ENCODE measurements at places on chromosomes 6 and 20.

- DNase-seq, result no peak
Measured at GRCh38 chr20:10919396-10920140, 245.8 kb upstream of the JAG1 start.

DNA sequence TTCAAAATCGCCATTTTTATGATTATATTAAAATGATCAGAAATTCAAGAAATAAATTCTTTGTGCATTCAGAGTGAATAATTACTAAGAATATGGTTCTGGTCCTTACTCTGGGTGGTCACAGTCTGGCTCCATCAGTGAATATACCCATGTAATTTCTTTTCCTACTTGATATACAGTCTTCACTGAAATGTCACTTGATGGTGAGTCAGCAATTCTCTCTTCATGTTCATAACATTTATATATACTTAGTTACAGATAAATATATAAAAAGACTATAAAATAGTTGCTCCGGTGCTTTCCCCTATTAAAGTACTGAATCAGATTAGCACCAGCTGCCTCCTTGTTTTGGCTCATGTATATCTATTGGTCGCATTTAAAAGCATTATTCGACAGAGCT lies 56.4 kb upstream of the MTRF1L start:
- no peak for DNase-seq

- peak; percentile 54 for DNase-seq
Measured at GRCh38 chr20:37231947-37232630, 29.5 kb downstream of the GHRH start.

DNA sequence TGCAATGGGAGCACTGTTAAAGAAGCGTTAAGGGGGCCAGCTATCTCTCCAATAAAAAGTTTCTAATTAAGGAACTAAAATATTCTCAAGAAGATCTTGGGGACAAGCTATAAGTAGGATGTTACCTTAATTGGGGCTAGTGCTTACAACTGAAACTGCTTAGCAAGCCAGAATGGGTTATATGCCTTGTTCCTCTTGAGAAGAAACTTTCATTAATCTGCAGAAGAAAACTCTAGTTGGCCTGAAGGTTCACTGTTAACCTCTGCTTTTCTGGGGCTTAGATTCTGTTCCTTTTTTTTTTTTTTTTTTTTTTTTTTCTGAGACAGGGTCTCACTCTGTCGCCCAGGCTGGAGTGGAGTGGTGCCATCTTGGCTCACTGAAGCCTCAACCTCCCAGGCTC lies 82.2 kb downstream of the BACH2 start:
- no peak for DNase-seq

- no peak for DNase-seq
Measured at GRCh38 chr6:105649192-105649591, 246.3 kb upstream of the PREP start.

DNA sequence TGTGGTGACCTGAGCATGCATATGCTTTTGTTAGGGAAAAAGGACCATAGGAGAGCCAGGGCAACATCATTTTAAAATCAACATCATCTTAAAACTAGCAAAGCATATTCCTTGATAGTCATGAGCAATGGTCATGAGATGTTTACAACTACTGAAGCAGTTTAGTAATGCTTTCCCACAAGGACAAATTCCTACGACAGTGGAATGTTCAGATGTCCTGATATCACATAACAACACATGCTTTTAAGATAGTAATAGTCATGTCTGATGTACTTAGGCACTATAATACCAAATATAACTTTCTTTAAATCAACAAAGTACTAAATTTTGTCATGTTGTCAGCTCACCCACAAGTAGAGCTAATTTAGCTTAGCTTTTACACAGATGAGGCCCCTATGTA lies 370.3 kb downstream of the HTR1B start:
- no peak for DNase-seq

DNA sequence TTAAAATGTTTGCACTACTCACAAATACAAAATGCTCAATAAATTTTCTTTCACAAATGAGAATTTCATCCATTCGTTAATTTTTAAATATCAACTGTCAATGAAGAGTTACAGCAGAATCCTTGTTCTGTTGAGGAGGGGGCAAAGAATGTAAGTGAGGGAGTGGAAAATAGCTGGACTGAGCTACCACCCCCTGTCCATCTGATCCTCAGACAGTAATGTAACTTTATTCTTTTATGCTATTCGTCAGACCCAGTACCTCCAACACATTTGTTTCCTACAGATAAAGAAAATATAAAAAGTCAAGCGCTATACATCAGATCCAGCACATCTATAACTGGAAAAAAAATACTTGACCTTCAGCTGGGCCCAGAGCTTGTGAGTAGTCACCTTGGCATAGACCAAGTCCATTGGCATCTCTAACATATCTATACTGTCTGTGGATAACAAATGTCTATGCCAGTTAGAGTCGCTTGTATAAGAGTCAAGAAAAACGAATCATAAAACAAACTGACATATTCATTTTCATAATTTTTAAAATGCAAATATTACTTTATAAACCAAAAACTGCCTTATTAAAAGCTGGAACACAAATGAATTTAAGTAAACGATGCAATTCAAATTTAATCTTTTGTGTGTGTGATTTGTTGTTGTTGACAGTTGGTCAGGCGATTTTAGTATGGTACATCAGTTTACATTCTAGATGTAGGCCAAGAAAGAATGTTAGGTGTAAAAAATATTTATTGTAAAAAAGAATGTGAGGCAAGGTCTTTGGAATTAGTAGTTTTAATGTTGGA lies 57.2 kb upstream of the HFE start:
- no peak for DNase-seq

- no peak for DNase-seq
Measured at GRCh38 chr20:48047447-48047846, 262.2 kb upstream of the SULF2 start.

- no peak for DNase-seq
Measured at GRCh38 chr6:113488812-113489685, 368.1 kb upstream of the MARCKS start.

- no peak for DNase-seq
Measured at GRCh38 chr20:43492101-43492500, 15.4 kb upstream of the L3MBTL1 start.

- no peak for DNase-seq
Measured at GRCh38 chr20:24051160-24051559, 62.6 kb upstream of the GGTLC1 start.

DNA sequence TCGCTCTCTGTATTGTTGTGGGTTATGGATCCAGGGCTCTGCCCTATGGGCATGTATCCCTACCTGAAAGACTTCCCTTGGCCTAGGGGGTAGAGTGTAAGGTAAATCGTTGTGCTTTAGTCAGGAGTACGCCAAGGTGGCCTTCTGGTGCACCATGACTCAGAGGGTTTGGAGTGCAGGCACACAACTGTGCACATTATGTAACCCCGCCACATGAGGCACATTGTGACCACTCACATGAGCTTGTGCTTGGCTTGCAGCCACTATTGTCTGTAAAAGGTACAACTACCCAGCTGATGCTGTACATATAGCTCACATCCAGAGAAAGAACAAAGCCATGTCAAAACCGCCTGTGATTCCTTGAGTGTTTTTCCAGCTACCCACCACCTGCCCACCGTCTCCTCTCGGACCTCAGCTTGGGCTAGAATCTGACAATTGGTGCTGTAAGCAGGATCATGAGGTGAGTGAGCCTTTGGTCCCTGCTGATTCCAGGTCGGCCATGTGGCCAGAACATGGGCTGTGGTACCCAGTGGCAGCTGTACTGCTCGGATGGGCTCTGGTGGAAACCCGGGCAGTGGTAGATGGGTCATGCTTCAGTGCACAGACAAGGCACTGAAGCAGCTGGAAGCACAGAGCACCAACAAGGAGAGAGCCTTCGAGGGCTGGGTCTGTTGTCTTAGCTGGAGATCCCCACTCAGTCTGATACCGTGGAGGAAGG lies 33.8 kb downstream of the HDDC2 start:
- no peak for DNase-seq

- DNase-seq, result no peak
Measured at GRCh38 chr20:37095108-37095598, 644 bp downstream of the RBL1 start.

DNA sequence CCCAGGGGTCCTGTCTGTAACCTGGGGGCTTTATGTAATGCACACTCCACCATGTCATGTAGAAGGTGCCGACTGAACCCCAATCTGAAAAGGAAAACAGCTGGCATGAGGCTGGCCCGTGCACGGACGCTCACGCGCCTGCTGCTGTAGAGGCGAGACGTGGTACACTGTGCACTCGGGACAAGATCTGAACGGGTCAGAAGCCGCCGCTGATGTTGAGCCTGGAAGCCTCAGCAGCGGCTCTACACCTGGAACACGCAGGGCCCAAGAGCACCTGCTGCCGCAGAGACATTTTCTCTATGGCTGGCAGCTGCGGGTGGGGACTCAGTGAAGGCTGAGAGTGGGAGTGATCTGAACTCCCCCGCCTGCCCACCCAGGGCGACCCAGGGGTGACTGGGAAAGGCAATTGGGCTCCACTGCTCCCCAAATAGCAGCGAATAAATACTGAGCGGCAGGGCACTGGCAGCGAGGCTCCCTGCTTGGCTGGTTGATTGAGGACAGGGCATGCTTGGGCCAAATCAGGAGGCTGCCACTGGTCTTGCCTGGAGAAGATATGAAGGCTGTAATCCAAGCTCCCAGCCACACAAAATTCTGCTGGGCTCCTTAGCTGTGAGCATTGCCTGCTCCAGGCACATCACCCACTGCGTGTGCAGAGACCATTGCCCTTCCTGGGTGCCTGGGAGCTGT lies 2.5 kb upstream of the OGFR start:
- DNase-seq, result no peak

GRCh38 chr20:58719258-58719657 lies 26.7 kb downstream of the NPEPL1 start:
- DNase-seq, result peak; percentile 25

DNA sequence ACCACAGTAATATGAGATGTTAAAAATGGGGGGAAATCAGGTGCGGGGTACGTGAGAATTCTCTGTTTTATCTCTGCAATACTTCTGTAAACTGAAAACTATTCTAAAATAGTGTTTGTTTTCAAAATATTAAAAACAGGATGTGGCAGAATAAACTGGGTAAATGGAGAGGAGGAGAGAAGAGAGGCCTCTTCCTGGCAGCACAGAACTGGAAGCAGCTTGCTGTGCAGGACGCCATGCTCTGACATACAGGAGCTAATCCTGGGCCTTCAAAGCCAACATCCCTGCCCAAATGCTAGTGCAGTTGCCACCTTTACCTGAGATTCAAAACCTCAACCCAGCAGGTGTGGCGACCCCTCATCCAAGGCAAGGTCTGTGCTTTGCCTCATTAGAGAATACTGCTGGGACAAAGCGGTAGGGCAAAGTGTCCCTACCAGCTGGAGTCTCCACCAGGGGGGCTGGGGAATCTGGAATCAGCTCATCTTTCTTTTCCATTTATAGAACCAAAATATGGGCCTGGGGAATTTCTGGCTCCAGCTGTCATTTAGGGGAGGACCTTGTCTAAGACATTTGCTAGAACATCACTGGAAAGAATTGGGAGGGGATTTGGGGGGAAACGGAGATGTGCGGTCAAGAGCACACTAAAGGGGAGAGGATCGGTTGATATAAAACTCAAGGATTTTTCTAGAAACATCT lies 67.3 kb downstream of the SCML4 start:
- no peak for DNase-seq

DNA sequence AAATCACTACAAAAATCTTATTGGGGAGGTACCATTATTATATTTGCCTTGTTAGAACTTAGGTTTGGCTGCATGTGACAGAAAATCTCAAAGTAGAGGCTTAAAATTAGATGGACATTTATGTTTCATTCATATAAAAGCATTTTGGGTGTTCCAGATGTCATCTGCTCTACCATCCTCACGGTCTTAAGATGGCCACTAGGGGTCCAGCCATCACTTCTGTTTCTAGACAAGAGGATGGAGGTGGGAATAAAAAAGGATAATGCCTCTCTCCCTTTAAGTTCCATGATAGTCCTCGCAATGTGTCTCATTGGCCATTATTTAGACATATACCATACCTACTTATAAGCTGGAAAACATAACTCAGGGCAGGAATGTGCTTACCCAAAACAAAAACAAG lies 929.5 kb downstream of the KIF16B start:
- DNase-seq, result no peak

- DNase-seq, result no peak
Measured at GRCh38 chr6:143952947-143953701, 54.9 kb downstream of the PLAGL1 start.

DNA sequence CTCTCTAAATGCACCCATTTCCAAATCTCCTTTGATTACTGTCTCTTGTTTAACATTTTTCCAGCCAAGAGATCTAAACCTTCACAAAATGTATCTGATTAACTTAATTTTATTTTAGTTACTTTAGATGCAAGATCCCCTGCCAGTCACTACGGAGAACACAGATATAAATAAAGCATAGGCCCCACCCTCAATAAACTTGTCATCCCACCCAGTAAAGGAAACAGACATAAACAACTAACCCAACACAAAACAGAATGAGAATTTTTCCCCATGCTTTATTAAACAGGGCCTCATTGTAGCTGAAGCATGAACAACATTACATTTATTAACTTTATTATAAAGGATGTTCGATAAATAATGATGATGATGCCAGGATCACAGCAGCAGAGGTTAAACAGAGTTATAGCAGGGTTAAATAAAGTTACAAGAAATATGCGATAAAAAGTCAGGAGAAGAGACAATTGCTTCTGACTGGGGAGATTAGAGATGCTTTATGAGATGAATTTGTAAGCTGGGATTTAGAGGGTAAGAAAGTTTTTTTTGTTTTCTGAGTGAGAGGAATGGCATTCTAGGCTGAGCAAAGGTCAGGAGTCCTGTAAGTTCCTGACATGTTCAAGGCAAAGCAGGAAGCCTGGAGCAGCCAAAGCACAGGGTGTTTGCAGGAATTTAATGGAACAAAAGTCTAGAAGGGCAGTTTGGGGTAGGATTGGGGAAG lies 41.1 kb downstream of the TFAP2A start:
- no peak for DNase-seq

DNA sequence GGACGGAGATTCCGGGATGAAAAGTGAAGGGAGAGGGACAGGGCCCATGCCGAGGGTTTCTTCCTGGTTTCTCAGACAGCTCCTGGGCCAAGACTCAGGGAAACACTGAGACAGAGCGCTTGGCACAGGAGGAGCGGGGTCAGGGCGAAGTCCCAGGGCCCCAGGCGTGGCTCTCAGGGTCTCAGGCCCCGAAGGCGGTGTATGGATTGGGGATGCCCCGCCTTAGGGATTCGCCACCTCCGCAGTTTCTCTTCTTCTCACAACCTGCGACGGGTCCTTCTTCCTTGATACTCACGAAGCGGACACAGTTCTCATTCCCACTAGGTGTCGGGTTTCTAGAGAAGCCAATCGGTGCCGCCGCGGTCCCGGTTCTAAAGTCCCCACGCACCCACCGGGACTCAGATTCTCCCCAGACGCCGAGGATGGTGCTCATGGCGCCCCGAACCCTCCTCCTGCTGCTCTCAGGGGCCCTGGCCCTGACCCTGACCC lies 55.0 kb upstream of the HLA-A start:
- DNase-seq, result peak; percentile 69

GRCh38 chr6:43290339-43290904 lies 7.6 kb upstream of the SLC22A7 start:
- no peak for DNase-seq
